ENCODE measurements at places on chromosomes 7 and 10.

GRCh38 chr10:120838941-120839340 is 12.2 kb upstream of the WDR11 start:
- no peak for DNase-seq

- no peak for DNase-seq
These were observed 85.4 kb upstream of the RHOBTB1 start for GRCh38 chr10:61029411-61029810.

DNA sequence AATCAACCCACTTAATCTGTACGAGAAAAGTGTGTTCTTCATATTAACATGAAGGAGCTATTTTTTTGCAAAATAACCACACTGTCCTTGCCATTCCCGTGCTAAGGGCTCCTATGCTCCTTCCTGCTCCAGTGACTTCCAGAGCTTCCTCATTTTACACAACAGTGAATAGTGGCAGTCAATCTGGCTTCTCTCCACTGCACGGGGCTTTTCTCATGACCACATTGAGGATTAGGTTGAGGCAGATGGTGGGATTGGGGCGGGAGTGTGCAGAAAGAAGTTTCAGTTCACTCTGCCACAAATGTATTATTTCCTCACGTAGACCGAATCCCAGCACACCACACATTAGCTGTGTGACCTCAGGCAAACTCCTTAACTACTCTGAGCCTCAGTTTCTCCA is 235.1 kb downstream of the ARHGAP12 start:
- DNase-seq = no peak

DNA sequence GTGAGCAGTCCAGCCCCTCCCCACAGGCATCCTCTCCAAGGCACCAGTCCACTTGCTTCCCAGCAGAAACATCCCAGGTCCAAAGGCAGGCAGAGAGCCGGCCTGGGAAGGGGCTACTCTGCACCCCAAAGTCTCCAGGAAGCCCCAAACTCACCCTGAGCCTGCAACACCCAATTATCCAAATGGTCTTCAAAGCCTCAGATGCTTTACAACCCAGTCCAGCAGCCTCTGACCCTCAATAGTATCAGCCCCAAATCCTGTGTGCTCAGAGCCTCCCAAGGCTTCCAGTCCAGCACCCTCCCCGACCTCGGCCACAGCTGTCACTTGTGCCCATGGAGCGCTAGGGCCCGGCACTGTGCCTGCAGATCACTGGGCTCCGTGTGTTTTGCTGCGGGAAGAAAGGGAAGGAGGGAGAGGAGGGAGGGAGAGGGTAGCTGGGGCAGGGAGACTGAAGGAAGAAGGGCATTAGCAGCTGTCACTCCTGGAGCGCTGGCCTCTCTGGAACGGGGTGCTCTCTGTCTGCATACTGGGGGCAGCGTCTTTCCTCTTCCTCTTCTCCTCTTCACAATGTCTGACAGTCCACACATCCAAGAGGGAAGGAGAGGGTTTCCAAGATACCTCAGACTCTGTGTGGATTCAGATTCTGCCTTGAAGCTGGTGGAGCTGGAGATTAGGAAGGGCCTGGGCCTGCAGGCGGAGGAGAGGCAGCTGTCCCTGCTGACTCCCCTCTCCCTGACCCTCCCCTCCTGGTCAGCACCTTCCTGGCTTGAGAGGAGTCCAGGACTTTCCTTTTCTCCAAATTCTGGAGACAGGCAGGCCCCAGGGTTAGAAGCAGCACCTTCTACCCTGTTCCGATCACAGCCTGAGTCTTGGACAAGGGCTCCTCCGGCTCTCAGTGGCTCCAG is 13.2 kb downstream of the CALML5 start:
- no peak for DNase-seq

- DNase-seq = no peak
These were observed 297.4 kb downstream of the ZWINT start for GRCh38 chr10:56063642-56064041.

DNA sequence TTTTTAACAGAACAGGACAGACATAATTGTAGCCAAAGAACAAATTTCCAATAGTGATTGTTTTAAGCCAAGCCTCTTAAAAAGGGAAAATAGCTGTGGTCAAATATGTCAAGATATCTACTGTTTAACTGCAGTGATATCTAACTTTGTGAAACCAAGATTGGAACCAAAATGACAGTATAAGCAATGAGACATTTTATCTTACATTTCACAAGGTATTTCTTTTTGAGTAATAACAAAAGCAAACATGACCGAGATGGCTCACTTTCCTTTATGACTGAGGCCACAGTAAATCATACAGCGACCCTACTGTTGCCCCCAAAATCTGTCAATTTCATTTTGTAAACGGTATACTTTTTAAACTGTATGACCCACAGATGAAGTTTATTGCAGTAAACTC is 215.8 kb downstream of the MLLT10 start:
- DNase-seq = no peak

DNA sequence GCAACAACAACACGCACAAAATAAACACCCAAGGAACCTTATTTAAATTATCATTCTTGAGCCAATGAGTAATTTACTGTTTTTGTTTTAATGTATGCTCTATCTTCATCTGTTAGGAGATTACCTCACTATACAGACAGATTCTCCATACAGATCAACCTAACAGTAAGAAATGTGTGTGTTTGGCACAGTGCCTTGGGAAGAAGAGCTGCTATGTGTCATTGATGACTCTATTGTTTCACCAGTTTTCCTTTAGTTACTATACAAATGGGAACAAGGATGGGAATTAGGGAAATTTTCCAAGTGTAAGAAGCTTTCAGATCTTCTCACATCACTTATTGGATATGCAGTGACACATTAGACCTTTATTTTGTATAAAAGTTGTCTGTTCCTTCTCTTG is 640.3 kb downstream of the NRG3 start:
- DNase-seq = no peak

DNA sequence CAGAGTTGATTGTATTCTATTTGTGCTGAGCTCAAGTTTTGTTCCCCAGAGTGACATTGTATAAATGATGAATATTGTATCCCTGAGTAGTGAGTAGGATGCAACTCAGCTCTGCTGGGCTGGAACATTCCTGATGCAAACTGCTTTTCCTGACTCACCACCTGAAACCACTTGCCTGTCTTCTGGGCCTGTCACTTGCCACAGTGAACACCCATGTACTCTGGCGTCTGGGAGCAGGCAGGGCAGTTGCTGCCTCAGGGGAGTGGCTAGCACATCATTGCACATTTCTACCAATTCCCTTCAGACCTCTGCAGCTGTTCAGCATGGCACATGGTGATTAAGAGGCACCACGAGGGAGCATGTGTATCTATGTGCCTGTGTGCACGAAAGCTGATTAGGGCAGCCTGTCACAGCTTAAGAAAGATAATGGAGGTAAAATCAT is 157.3 kb downstream of the SND1 start:
- no peak for DNase-seq

- DNase-seq = no peak
These were observed 46.2 kb downstream of the SMURF1 start for GRCh38 chr7:99097730-99098129.

GRCh38 chr7:17640730-17641377 is 299.4 kb downstream of the SNX13 start:
- no peak for DNase-seq

GRCh38 chr10:26859241-26860101 is 1.3 kb downstream of the ABI1 start:
- DNase-seq = no peak

- no peak for DNase-seq
These were observed 114.3 kb downstream of the TBXAS1 start for GRCh38 chr7:139943401-139943800.

DNA sequence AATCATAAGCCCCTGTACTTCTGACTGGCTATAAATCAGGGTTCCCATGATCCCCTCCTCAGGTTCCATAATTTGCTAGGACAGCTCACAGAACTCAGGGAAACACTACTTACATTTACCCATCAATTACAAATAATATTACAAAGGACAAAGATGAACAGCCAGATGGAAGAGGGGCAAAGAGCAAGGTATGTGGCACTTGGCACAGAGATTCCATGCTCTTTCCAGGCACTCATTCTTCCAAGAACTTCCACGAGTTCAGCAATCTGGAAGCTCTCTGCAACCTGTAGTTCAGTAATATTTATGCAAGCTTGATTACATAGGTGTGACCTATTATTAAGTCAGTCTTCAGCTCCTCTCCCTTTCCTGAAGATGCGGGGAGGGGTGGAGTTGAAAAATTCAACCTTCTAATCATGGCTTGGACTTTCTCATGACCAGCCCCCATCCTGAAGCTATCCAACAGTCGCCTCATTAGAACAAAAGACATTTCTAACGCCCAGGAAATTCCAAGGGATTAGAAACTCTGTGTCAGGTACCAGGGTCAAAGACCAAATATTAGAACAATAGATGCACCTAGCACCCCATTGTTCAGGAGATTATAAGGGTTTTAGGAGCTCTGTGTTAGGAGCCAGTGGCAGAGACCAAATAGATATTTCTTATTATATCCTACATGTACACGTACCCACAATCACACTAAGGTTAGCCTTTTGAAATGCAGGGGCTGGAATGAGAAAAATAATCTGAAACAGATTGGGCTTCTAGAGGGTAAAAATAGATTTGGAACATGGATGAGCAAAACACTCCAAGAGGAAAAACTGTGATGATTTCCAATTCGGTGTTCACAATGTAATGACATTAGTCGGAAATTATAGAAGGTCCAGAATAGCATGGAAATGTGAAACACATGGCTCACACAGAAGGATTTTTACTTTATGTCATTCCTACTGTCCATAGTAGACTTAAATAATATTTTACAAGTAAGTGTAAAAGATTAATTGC is 7.0 kb downstream of the ANKMY2 start:
- no peak for DNase-seq

DNA sequence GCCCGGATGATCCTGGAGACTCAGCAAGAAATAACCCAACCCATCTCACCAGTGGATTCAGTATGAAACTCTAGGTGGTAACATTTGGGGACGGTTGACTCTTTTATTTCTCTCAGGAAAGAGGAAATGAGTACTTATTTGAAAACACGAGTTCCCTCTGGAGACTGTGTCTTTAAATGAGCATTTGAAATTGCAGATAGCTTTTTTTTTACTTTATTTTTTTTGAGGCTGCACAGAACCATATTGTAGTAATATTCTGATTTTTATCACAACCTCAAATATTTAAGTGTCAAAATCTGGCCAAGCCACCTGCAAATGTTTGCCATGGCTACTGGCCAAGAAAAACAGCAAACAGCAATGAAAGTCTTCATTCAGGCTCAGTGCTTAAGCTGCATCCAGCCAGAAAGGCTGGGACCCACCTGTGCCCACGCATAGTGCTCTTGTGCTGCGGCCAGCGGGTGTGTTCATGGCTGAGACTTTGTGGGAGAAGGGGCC is 160.8 kb downstream of the CREB5 start:
- DNase-seq = no peak

- no peak for DNase-seq
These were observed 154.6 kb upstream of the ETV1 start for GRCh38 chr7:14144109-14144508.

DNA sequence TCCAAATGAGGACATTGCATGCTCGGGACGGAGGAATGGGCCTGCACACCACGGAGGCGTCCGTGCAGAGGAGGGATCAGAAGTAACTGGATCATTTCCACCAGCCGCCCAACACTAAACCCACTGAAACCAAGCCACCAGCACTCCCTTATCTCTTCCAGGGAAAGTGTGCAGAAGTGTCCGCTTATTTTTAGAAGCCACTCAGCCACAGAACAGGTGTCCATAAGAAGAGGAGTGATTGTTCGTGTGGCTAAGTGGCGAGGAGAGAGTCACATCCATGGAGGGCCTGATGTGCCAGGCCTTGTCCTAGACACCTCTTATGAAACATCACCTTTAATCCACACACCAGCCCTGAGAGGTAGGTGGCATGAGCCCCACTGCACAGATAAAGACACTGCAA is 407.9 kb upstream of the NPVF start:
- no peak for DNase-seq

- DNase-seq = no peak
These were observed 68.3 kb upstream of the MGMT start for GRCh38 chr10:129398711-129399141.

DNA sequence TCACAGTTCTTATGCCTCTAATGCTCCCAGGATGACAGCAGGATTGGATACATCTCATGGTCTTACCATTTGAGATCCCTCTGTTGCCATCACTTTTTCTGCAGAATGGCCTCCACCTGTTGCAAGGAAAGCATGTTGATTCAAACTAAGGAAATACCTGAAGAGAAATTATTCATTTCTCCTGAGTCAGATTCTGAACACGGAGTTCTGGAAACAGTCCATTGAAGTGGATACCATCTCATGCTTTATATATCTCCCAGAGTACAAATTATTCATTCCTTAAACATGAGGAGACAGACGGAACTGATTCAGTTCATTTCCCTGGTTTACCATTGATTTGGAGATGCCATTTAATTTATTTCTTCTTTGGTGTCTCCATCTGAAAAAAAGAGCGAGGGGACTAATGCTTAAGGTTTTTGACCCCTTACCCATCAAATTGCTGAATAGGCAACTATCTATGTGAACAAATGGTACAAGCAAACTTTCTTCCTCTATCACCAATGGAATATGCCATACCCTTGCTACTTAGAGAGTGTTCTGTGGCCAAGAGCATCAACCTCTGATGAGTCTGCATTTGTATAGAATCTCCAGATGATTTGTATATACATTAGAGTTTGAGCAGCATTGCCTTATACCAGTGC is 305.0 kb upstream of the LRGUK start:
- DNase-seq = no peak

DNA sequence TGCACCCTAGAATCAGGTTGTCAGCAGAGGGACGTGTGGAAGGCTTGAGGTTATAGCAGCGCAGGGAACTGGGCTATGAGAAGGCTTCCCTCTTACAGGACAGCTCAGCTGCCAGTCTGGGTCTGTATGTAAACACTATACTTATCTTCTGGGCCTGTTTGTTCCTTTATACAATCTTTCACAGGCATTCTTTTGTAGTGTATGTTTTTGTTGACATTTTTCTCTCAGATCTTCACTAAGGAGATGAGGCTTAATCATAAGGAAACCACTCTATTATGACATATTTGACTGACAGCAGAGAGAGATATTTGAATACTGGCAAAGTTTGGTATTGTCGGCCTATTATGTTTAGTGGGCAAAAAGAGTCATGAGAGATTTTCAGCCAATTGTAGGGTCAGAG is 929 bp downstream of the GBF1 start:
- no peak for DNase-seq

- no peak for DNase-seq
These were observed 24.2 kb downstream of the NCOA4 start for GRCh38 chr10:46006219-46006618.

GRCh38 chr7:117308891-117309290 is 14.0 kb downstream of the WNT2 start:
- no peak for DNase-seq

DNA sequence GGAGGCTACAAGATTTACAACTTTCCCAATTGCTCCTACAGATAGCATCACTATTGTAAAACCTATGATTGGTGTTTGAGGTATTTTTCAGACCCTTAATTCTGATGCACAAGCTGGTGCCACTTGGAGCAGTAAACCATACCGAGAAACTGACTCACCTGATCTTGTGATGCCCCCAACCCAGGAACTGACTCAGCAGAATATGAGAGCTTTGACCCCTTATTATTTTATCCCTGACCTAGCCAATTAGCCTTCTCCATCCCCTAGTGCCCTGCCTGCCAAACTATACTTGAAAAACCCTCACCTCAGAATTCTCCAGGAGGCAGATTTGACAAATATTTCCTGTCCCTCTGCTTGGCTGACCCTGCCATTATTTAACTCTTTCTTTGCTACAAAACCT is 585.9 kb upstream of the GHITM start:
- no peak for DNase-seq
